Cardiac muscle cell (in vitro differentiated cells and primary cell): ENCODE measurements at places on chromosomes 4 and X.

- no peak for DNase-seq
Measured at GRCh38 chr4:5112333-5113095, 61.2 kb downstream of the STK32B start.

DNA sequence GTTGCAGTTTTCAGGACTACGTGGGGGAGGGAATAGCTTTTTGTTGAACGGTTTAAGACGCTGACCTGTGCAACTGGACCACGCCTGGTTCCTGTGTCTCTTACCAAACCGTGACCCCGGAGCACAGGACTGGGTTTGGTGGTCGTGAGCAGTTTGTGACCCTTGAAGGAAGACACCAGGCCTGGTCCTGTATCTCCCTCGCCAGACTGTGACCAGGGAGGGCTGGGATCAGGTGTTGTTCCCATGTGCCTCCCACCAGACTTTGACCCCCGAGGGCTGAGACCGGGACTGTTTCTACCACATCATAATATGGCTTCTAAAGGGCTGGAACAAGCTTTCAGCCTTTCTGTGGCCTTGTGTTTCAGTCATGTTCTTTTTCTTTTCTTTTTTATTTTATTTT, 683 bp downstream of the EBP start:
- no peak for DNase-seq

GRCh38 chr4:44912980-44913379, 186.6 kb upstream of the GNPDA2 start:
- no peak for DNase-seq

DNA sequence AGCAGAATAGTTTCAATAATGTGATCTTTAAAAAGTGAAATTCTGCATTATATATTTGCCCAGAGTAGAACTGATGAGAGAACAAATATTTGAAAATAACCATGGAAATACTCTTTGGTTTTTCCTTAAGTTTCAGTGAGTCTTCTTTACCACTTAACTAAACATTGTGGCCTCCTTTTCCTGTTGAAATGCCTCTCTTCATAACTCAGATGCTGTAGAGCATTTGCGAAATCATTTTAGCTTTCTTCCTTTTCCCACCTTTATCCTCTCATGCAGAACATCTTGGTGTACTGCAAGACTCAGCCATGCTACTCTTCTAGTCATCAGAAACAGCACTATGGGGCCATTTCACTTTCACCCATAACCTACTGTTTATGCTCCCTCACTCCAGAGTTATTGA, 48.2 kb downstream of the CASK start:
- peak; percentile 9 for DNase-seq

DNA sequence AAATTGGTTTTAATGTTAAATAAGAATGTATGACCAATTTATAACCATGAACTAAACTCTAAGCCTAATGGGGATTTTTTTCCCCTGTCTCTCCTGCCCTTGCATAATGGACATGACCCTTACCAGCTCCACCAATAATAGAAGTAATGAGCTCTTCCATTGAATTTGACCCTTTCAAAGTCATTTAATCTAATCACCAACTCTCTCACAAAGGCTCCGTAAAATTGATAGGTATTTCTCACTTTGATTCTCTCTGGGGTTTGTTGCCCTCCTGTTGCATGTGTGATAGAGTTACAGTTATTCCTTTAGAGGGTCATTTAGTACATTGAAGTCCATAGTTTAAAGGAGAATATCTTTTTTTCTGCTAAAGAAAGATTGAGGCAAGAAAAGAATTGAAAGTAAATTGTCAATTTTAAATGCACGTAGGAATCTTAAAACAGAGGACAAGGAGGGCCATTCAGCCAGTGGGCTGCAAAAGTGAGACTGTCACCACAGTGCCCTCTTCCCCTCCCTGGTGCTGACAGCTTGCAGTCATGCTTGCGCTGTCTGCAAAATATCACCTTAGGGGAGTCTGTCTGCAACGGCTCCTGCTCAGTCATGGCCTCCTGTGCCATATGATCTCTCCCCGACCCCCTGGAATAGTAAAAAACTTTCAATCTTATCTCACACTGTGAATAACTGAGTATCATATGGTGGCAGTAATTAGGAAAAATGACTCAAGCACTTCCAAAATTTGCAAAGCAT, 307.5 kb upstream of the GNPDA2 start:
- no peak for DNase-seq

GRCh38 chr4:165826166-165826565, 46.9 kb upstream of the TLL1 start:
- DNase-seq: no peak

GRCh38 chrX:50941638-50942037, 31.1 kb downstream of the BMP15 start:
- DNase-seq: no peak

- DNase-seq: peak; percentile 28
Measured at GRCh38 chrX:37846141-37846540, 1.2 kb downstream of the DYNLT3 start.

- DNase-seq: no peak
Measured at GRCh38 chr4:2296631-2297601, 35.0 kb upstream of the MXD4 start.

GRCh38 chrX:34555481-34555880, 101.6 kb downstream of the TMEM47 start:
- DNase-seq: no peak

DNA sequence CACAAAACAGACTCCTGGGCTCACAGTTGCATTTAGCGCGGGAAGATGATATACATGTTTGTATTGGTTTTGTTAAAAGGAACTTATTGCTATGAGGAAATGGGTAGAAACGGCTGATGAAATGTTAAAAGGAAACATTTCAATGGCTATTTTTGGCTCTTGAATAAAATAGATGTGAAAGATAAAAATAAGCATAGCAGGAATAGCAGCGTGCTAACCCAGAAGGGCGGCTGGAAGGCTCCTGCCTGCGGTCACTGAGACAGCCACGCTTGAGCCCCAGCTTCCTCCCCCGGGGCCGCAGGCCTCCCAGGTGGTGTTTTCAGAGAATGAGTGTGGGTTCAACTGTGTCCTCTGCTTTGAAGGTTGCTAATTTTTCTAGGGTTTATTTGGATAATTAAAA, 35.0 kb upstream of the CLCN4 start:
- DNase-seq: no peak

GRCh38 chrX:48936429-48937053, 17.7 kb upstream of the PIM2 start:
- no peak for DNase-seq

GRCh38 chr4:129804461-129804981, 708.6 kb downstream of the C4orf33 start:
- no peak for DNase-seq

- no peak for DNase-seq
Measured at GRCh38 chr4:105293360-105293759, 146.7 kb downstream of the TET2 start.

DNA sequence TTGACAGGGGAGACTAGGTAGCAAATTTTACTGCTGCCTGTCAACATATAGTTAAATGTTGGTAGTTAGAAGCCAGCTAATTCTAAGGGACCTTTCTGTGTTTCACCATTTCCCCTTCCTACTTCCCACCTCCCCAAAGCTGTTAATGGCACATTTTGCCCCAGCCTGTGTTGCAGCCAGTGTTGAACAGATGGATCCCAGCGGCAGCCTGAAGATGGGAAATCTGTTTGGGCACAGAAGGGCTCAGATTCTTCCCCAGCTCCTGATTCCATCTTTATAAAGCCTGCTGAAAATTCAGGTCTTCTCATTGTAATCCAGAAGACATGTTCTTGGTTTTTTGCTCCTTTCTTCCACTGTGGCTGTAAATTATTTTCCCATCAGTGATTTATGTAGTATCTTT, 89.0 kb downstream of the SPRY1 start:
- no peak for DNase-seq

GRCh38 chrX:39073131-39073530, 271.9 kb downstream of the MID1IP1 start:
- DNase-seq: no peak

DNA sequence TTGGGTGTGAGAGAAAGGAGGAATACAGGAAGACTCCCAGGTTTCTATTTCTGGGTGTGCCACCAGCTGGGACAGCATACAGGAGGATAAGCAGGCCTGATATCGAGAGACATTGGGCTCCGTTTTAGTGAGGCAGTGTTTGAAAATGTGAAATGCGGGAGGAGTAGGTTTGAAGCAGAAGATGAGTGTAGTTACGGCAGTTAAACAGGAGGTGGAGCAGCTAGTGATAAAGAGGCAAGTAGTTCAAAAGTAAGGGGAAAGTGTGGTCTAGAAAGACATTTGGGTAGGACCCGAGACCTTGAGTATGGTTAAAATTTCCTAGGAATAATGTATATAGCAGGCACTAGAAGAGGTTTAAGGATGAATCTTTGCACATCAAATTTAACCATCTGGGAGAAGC, 42.4 kb downstream of the DCUN1D4 start:
- peak; percentile 44 for DNase-seq

GRCh38 chr4:7043284-7044136, at the start of gene TADA2B:
Gene TADA2B (plus strand): TSS chr4:7043372. CDS start chr4:7043580, 208 bp downstream.
- peak; percentile 50 for DNase-seq

GRCh38 chr4:182770996-182771514, 146.1 kb downstream of the DCTD start:
- peak; percentile 58 for DNase-seq

DNA sequence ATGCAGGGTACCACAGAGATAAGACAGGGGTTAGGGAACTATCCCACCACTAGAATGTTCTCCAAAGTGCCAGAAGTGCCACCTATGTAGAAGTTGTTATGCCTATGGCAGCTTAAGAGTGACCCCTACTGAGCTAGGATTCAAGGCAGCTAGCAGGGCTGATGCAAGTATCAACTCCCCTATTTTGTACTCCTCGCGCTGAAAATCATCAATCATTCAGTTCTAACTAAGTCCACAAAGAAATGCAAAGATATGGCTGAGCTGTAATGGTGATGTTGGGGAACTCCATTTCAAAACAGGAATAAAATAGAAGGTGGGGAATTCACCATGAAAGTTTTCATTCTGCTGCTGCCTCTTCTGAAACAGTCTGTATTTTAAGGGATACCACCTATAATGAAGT, 13.8 kb downstream of the ACSL4 start:
- no peak for DNase-seq

DNA sequence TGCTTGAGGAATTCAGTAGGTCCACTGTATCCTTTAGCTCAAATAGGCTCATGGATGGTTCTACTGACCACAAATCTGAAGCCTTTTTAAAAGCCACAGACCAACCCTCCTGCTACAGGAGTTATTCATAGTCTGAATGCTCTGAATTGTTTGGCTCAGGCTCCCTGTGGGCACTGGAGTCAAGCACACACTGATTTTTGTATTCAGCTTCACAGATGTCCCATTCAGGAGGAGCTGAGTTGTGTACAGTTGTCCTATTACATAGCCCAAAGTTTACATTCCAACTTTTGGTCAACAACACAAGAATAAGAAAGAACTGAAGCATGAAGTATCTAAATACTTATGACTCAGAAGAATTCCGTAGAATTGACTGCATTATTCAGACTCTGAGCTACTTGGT, 243.9 kb downstream of the UNC5C start:
- DNase-seq: peak; percentile 42

- DNase-seq: no peak
Measured at GRCh38 chr4:8533274-8533865, 46.8 kb upstream of the GPR78 start.

GRCh38 chr4:41866799-41867677, 68.2 kb upstream of the TMEM33 start:
- peak; percentile 46 for DNase-seq

DNA sequence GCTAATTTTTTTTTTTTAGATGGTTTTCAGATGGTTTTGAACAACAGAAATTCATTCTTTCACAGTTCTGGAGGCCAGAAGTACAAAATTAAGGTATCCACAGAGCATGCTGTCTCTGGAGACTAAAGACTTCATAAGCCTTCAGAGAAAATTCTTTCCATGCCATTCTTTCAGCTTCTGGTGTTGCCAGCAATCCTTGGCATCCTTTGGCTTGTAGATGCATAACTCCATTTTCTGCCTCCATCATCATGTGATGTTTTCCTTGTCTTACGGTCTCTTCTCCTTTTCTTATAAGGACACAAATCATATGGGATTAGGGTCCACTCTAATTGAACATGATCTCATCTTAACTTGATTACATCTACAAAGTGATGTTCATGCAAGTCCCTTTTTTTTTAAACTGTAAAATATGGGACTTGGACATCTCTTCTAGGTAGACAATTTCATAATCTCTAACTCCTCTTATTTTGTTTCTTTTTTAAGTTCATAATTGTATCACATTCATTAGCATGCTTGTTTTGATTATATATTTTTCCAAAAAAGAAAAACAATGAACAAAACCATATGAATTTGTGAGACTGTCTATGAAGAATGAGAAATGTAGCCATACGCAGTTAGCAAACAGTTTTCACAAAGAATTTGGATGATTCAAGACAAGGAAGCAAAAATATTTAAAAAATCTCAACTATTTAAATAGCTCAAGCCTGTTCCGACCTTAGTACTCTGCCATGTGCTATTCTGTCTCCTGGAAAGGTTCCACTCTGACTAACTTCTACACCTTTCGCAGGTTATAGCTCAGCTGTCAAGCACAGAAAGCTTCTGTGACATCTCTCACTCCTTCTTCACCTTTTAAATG, 53.1 kb upstream of the GIMD1 start:
- DNase-seq: peak; percentile 1

DNA sequence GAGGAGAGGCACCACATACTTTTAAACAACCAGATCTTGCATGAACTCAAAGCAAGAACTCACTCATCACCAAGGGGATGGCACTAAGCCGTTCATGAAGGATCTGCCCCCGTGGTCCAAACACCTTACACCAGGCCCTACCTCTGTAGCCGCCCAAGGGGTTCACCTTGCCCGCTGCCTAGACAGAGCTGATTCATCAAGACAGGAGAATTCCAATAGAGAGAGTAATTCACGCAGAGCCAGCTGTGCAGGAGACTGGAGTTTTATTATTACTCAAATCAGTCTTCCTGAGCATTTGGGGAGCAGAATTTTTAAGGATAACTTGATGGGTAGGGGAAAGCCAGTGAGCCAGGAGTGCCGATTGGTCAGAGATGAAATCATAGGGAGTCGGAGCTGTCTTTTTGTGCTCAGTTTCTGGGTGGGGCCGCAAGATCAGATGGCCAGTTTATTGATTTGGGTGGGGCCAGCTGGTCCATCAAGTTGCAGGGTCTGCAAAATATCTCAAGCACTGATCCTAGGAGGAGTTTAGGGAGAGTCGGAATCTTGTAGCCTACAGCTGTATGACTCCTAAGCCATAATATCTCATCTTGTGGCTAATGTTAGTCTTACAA, 364.7 kb downstream of the PCDH7 start:
- no peak for DNase-seq

DNA sequence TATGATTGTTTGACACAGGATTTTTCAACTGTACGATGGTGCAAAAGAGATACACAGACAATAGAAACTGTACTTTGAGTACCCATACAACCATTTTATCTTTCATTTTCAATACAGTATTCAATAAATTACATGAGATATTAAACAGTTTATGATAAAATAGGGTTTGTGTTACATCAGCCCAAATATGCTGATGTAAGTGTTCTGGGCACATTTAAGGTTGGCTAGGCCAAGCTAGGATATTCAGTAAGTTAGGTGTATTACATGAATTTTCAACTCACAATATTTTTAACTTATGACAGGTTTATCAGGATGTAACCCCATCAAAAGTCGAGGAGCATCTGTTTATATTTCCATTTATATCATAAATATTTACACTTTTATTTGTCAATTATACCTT, 42.9 kb upstream of the PLS3 start:
- no peak for DNase-seq

- DNase-seq: no peak
Measured at GRCh38 chr4:157099506-157099905, 23.6 kb downstream of the GLRB start.
